ENCODE measurements at places on chromosomes 3 and 15.

DNA sequence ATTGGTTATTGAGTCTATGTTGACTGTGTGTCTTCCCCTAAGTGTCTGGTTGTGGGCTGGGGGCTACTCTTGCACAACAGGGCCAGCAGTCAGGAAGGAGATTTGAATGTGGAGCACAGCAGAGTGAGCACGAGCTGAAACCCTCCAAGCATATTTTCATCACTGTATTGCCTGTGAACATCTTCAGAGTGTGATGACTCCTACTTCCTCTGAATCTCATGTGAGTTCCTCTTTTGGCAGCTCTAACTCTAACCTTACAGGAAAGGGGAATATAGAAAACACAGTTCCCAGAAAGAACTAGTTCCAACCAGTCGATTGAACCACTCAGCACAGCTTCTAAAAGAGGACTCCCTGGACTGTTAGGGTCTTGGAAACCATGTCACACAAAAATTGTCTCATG lies 211.6 kb downstream of the RAP2B start:
- no peak for DNase-seq

GRCh38 chr3:118425272-118425837 lies 609.3 kb downstream of the IGSF11 start:
- no peak for DNase-seq

DNA sequence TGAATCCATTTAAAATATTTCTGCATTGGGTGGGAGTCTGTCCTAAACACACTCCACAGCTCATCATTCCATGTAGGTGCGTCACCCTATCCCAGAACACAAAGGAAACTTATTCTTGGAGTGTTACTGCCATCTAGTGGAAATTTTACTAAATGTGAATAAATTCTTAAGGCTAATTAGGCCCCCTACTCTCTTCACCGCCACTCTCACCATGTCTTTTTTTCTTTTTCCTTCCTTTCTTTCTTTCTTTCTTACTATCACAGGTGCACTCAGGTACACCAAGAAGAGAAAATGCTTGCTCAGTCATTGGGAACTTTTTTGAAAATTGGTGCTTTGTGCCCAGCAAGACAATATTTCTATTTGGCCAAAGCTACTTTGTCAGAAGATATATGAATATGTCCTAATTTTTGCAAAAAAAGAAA lies 26.4 kb upstream of the ATP8B4 start:
- DNase-seq = no peak

DNA sequence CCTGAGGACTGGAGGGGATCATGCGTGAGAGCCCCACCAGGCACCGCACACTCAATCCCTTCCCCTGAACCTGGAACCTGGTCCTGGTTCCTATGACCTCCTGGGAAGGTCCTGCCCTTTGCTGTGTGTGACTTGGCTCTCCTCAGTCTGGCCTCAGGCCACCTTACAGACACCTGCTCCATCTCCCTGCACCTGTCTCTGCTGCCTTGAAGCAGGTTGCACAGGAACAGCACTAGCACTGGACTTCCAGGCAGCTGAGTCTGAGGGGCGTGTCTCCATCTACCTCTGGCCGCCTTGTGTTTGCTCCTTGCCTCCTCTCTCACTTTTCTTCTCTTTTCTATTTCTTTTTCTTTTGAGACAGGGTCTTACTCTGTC lies 15.4 kb downstream of the PSTPIP1 start:
- peak; percentile 17 for DNase-seq

DNA sequence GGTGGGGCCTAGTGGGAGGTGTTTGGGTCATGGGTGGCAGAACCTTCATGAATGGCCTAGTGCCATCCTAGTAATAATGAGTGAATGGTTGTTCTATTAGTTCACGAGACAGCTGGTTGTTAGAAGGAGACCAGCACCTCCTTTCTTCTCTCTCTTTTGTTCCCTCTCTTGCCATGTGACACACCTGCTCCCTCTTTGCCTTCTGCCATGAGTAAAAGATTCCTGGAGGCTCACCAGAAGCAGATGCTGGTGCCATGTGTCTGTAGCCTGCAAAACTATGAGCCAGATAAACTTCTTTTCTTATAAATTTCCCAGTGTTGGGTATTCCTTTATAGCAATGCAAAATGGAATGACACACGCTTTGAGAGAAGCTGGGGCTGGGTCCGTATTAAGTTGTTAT lies 89.0 kb upstream of the SLC4A7 start:
- no peak for DNase-seq

- DNase-seq = no peak
Observed at GRCh38 chr3:74906181-74906580, 291.7 kb upstream of the CNTN3 start.

- DNase-seq = peak; percentile 29
Observed at GRCh38 chr3:154730186-154730585, 300.2 kb upstream of the GPR149 start.

GRCh38 chr3:48415251-48415953 lies 14.5 kb downstream of the PLXNB1 start:
- no peak for DNase-seq

- no peak for DNase-seq
Observed at GRCh38 chr15:81895723-81896122, 150.1 kb downstream of the MEX3B start.

DNA sequence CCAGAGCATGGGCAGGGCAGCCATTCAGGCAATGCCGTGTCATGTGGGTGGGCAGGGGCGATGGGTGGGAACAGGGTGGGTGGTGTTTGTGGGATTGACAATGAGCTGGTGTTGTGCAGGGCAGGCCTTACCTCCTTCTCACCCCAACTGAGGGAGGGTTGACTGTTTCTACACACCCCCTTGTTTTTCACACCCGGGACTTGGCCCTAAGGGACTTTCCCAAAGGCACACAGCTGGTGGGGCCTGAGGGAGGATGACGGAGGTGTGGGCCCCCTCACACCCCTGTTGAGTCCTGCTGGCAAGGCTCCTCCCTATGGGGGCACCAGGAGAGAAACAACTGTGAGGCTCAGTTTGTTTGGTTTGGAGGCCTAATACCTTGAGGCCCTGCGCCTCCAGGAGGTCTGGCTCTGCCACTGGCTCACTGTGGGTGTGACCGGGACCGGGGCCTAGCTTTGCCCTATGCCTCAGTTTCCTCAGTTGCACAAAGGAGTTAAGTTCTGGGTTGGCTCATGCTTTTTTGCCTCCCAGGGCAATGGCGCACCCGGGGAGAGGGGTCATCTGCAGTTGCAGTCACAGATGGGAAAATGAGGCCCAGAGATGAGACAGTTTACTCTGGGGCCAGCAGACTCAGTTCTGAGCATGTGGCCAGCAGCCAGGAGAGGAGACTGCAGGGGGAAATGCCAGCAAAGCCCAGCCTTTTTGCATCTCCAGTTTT lies 5.1 kb upstream of the DNAH1 start:
- DNase-seq = no peak

DNA sequence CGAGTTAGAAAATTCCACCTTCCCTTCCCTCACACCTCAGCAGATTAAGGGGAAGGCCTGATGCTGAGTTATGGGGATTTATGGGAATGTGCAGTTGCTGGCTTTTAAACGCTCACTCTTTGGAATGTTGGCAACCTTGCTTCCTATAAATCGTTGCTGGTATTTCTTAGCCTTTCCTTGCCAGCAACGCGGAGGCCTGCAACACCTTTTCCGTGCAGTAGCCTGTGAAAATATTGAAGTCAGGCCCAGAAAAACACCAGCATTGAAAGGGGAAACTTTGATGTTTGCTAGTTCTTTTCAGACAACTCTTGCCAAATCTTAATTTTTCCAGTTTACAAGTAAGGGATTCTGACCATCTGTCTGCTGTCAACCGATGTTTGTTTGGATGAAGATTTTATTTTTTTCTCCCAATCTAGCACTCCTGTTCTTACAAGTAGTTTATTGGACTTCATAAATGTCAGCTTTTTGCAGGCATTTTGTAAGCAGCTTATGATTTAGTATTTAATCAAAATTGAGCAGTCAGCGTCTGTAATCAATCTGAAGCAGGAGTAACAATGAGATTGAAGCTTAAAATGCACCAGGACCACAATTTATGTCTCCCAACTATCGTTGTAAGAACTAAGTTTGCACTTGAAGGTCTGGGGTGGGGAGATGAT lies 251.0 kb downstream of the RPLP1 start:
- peak; percentile 71 for DNase-seq

GRCh38 chr3:173191611-173192010 lies 50.6 kb upstream of the SPATA16 start:
- DNase-seq = no peak

DNA sequence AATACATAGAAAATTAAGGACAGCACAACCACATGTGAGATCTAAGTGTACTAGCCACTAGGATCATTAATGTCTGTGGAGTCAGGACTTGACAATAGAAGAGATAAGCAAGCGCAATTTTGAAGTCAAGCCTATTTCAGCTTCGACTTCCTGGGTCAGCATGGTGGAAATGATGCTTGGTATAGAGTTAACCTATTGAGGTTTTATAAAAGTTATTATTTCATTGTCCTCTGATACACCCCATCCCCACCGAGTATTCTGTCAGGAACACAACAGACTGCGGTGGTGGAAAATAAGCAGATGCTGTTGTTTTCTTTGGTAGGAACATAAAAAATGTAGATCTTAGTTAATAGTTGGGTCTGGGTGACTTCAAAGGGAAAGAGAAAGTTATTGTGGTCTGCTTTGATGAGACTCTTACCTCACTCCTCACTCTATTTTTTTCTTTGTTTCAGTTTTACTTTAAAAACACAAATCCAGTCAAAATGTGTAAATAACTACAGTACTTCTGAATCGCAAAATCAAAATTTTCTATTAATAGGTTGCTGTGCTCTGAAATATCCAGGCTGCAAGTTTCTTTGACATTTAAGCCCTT lies 82.1 kb downstream of the IL5RA start:
- no peak for DNase-seq

DNA sequence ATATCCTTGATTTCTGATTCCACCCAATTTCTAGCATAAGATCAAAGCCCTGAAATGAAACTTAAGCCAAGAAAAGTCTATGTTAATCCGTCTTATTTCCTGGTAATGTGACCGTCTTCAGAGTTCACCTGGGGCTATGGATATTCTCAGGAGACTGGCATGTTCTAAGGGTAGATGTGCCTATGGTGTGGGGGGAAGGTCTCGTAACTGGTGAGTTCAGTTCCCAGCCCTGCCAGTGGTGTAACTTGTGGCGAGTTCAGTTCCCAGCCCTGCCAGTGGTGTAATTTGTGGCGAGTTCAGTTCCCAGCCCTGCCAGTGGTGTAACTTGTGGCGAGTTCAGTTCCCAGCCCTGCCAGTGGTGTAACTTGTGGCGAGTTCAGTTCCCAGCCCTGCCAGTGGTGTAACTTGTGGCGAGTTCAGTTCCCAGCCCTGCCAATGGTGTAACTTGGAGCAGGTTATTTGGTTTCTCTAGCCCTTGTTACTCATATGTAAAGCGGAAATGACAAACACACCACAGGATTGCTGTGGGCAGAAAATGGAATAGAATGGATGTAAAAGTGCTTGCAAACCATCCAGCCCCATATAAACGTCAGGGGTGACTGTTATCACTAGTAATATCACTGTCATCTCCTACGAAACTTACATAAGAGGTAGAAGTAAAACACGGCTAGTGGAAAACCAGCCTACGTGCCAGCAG lies 30.4 kb downstream of the SLC51A start:
- DNase-seq = no peak

DNA sequence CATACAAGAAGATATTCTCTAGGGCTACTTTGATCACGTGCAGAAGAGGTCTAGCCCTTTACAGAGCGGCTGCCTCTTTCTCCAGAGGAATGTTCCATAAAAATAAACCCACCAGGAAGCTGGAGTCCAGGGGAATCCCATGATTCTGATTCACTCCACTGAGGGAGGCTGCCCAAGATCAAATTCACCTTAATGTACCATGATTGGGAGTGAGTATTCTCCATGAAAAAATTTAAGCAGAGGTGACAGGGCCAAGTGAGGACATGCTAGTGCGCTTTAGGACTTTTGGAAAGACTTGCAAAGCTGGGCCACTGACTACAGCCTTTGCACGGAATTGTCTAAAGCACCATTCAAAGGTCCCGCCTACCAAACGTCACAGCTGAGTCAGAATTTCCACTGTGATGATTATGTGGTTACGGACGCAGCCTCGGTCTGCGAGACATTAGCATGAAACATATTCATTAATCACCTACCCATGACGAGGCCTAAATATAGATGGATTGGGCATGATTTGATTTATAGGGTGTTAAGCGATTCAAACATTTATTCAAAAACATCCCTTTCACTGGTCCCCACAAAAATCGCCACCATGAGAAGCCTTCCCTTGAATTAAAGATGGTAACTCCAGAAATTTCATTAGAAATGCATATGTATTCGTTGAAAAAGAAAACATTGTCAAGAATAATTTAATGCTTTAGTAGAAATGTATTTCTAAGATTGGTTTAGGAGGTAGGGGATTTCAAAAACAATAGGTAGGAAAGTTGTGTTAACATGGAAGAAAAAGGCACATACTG lies 152.6 kb downstream of the GREM1 start:
- DNase-seq = no peak

DNA sequence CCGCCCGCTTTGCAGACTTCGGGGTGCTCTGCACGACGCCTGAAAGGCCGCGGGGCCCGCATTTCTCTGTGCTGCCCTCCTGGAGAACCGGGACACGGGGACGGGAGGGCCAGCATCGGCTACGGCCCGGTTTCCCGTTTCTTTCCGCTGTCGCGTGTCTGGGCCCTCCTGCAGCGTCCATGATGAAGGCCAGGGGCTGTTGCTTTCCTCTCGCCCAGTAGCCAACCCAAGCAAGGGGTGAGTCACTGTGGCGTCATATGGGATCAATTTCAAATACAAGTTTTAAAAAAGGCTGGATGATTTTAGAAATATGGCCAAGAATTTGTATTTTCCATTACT lies 435 bp downstream of the SLC35G2 start:
- DNase-seq = peak; percentile 54

GRCh38 chr3:194447161-194447560 lies 39.6 kb downstream of the ATP13A3 start:
- no peak for DNase-seq

DNA sequence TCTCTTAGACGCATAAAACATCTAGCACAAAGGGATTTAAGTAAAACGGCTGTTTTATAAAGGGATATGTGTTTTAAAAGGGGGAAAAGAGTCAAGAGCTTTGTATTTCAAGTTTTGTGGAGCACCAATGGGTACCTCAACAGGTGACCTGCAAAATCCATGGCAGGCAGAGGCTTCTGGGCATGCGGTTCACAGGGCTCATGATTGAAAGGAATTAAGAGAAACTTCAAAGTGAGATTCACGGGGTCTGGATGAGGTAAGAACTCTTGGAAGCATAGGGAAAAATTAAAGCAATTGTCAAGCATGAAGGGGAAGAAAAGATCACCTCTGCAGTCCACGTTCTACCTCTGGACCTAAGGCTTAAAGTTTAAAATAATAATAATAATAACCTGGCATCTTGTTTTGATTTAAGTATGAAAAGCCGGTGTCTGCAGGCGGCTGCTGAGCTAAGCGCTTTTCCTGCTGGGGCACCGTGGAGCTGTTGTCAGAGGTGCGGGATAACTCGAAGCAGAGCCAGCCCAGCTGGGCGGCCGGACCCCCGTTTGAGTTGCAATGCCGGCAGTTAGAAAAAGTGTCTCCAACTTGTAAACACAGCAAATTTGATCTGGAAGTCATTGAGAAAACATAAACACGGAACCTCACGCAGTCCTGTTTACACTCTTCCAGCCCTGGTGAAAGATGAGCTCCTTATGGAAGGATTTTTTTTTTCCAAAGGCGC lies 40.5 kb downstream of the HES1 start:
- DNase-seq = peak; percentile 61

GRCh38 chr3:173653781-173654180 lies 256.2 kb downstream of the NLGN1 start:
- DNase-seq = no peak

GRCh38 chr3:31361371-31362273 lies 171.1 kb upstream of the STT3B start:
- no peak for DNase-seq

Data from right hindlimb (tissue), 1 donor.